ENCODE measurements at places on chromosomes 6 and 20.

DNA sequence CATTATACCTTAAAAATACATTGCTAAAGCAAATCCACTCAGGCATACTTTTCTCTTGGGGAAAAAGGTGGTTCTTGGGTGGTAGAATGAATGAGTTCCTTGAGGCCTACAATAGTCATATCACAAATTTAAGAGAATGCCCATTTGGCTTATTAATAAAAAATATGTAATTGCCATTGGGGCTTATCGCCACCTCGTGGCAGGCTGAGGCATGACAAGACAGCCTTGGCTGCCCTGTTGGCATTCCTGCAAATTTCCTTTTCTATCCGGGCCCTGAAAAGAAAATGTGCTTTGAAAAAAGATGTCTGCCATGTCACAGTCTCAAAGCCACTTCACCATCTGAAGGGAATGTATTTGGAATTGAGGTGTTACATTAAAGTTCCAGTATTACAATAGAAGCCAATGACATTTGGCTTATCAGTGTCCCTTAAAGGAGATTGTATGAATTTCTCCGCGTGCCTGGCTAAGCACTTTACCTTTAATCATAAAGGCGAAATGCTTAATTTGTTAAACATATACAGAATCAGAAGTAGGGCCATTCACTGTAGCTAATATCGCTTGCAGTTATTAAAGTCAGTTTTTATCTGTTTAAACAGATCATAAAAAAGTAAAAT is 188.3 kb upstream of the ZFP64 start:
- peak; percentile 28 for DNase-seq

DNA sequence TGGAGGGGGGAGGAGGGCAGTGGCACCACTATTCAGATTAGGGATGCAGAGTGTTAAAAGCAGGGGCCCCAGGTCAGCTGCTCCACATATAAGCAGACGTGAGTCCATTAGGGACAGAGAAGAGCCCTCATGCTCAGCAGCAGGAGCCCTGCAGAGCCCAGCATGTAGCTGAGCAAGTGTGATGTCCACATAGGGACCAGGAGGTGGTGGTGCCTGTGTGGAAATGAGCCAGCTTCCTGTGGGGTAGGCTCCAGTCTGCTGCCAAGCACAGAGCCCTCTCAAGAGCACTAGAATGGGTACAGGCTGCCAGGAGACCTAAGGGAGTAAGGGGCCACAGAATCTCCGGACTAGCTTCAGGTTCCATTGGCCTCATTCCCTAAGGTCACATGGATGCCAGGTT is 57.9 kb upstream of the MLN start:
- DNase-seq = peak; percentile 85

- no peak for DNase-seq
Measured at GRCh38 chr6:36049582-36049981, 22.0 kb downstream of the MAPK14 start.

- no peak for DNase-seq
Measured at GRCh38 chr20:43942667-43943285, 28.1 kb downstream of the TOX2 start.

DNA sequence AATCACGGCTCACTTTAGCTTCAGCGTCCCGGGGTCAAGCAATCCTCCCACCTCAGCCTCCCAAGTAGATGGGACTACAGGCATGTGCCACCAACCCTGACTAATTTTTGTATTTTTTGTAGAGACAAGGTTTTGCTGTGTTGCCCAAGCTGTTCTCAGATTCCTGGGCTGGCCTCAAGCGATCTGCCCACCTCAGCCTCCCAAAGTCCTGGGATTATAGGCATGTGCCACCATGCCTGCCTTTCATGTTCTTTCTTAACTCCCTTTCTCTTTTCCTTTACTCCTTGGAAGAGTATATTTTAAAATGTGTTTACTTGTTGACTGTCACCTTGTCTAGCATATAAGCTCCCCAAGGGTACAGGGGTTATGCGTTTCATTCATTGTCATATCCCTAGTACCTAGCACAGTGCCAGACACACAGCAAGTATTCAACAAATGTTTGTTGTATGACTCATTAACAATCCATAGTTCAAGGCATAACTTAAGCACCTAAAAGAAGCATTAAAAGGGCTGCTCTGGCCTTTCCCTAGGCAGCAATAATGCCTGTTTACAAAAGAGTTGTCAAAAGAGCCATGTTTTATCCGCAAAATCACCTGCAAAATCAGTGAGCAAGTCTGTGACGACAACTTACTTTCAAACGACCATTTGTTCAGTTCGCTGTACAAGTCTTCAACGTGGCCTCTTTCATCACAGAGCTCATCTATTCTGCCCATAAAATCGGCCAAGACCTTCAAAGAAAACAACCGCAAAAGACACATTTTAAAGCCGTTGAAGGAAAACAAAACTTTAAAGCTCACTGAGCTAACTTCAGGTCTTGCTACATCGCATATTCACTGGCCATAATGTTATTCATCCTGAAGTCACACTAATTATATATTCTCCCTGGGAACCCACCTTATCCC is 4.6 kb downstream of the CYP24A1 start:
- DNase-seq = no peak

GRCh38 chr6:55009131-55009530 is 162.6 kb downstream of the FAM83B start:
- DNase-seq = no peak

- DNase-seq = no peak
Measured at GRCh38 chr6:14819840-14820420, 425.9 kb upstream of the JARID2 start.

GRCh38 chr6:143842461-143842901 is 657 bp upstream of the LTV1 start:
- DNase-seq = peak; percentile 4

DNA sequence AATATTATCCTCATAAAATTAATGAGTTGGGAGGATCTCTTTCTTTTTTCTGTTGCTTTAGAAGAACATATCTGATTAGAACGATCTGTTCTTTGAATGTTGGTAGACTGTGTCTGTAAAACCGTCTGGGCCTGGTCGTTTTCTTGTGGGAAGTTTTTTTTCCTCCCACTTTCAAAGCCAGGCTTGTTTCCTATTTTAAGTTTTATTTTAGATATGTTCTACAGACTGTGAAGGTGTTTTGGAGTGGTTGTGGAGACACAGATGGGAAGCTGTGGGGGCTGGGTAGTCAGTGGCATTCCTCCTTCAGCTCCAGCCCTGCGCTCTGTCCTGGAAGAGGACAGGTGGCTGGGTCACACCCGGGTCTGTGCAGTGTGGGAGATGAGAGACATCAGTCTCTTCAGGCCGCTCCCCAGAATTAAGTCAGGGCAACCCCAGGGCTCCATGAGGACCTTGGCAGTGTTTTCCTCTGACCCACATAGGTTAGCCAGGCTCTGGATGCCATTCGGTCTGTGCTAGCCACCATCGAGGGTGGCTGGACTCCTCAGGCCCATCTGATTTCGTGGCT is 92.0 kb upstream of the SCP2D1 start:
- DNase-seq = no peak

- DNase-seq = peak; percentile 76
Measured at GRCh38 chr6:134007077-134007476, 45.3 kb downstream of the SLC2A12 start.

Measured in NCI-H2029 (cell line).